NCI-H2081 (cell line): ENCODE measurements at places on chromosomes 5 and 9.

- DNase-seq = no peak
Observed at GRCh38 chr5:74415695-74416102, 224.8 kb downstream of the ENC1 start.

DNA sequence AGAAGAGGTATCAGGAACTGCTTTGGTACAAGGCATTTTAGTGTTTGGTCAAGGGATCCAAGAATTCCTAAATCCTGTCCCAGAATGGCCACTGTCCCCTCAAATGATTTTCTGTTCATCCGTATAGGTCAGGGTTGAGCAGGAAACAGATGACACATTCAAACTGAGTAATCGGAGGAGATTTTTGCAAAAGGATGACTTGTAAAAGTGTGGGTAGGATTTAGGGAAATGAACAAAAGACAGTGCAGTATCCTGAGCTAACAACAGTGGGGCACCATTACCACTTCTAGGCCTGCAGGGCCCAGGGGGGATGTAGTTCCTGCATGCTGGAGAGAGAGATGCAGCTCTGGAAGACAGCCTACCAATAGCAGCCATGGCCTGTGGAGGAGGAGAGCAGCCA, 290.1 kb downstream of the ZSWIM6 start:
- DNase-seq = no peak

DNA sequence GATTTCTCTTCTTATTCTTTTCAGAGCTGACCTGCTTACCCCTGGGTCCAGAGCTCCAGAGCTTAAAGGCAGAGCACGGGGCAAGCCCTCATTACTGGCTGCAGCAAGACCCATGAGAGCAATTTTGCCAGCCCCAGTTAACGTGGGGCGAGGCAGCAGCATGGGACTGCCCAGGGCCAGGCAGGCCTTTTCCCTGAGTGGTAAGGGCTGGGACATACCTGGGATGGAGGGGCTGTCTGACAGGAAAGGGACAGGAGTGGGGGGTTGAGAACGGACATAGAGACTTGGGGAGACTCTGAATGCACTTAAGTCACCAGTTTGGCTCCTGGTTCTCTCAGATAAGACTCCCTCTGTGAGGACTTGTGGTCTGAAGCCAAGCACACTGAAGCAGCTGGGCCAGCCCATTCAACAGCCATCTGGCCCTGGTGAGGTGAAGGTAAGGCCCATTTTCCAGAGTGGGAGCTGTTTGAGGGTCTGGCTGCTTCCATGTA, 26.2 kb downstream of the HMGXB3 start:
- no peak for DNase-seq

DNA sequence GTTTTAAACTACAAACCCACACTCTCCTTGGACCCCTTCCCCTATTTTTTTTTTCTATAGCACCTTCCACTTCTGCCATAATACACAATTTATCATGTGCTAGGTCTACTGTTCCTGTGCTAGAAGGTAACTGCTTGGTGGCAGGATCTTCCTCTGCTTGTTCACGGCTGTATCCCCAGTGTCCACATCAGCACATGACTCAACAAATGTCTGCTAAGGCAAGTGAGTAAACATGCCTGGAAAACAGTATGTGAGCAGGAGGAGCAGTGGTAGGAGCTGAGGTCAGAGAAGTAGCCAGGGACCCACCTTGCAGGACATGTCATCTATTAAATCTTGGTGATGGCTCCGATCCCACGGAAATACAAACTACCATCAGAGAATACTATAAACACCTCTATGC, 79.4 kb downstream of the AUH start:
- DNase-seq = no peak

DNA sequence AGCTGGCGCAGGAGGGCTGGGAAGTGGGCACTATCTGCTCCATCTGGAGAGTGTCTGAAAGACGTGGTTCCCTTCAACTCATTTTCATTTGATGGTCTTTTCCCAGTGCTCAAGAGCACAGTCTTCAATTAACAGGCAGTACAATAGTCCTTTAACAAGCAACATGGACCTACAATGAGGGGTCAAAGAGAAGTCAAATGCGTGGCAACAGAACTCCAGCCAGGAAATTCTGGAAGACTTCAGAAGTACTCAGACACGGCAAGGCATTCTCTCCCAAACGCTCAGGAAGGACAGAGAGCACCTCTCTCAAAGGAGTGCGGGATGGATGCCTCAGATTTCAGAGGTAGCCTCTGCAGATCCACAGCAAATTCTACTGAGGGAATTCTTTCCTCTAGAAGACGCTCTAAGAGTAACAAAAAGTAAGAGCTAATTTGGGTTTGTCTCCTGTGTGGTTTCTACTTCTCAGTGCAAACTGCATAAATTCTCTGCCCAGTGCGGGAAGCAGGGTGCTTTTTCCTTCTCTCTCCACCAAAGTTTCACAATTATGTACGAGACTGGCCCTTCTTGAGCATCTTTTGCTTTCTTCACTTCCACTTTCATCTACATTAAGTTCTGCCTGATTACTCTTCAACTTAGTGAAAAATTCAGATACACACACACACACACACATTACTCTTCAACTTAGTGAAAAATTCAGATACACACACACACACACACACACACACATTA, 56.4 kb downstream of the LHFPL2 start:
- no peak for DNase-seq

GRCh38 chr9:129496473-129497004, 124.4 kb downstream of the C9orf50 start:
- peak; percentile 91 for DNase-seq

DNA sequence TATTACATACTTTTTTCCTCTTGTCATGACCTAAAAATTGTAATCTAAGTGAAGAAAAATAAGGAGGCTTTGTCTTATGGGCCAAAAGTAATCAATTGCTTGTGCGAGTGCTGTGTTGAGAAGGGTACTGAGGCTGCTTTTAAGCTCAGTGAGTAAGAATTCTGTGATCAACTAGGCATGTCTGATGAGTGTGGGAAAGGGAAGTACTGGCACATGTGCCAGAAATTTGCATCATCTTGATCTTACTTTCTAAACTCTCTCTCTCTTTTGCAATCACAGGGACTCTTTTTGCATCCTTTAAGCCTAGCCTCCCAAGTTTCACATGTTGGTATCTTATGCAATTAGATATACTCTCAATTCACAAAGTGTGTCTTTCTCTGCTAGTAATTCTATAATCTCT, 329.9 kb downstream of the KIF4B start:
- DNase-seq = no peak

GRCh38 chr9:109496841-109497225, 1.3 kb downstream of the PTPN3 start:
- DNase-seq = no peak

DNA sequence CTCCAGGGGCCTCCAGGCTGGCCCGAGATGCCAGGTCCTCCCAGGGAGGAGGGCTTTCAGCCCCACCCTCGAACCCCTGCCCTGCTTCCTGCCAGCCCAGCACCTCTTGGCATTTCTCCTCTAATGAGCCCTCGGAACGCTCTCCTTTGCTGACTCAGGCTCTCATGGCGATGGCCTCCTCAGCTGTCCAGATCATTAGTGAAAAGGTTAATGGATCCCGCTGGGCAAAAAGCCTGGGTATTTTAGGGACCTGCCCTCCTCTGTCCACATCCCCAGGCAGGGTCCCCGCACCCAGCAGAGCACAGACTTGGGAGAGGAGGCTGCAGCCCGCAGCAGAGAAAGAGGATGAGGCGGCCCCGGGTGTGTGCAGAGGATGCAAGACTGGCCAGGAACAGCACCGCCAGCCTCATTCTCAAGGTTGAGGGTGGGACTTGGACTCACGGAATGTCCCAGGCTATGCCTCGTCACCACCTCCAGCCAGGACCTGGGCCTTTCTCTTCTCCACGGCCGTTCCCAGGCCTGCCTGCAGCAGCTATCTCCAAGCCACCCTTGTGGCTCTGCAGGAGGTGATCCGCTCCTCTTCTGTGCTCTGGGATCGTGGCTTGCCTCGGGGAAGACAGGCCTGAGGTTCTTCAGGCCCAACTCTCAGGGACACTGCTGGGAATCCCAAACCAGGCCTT, 23.0 kb upstream of the ADAMTS2 start:
- DNase-seq = no peak

DNA sequence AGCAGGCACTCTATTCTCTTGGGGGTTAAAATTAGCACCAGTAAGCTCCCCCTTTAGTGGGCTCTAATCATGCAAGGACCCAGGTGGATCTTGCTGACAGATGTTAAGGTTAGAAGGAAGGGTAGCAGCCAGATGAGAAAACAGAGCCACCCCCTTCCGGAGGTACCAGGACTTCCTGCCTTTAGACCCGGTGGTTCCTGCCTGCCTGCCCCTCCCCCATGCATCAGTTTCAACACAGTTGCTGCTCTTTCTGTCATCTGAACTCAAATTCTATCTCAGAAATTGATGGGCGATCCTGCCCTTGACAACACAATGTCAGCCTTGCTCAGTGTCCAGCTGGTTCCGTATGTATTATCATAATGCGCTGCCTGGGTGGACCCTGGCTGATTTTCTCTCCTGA, 287.3 kb downstream of the EBF1 start:
- DNase-seq = no peak

DNA sequence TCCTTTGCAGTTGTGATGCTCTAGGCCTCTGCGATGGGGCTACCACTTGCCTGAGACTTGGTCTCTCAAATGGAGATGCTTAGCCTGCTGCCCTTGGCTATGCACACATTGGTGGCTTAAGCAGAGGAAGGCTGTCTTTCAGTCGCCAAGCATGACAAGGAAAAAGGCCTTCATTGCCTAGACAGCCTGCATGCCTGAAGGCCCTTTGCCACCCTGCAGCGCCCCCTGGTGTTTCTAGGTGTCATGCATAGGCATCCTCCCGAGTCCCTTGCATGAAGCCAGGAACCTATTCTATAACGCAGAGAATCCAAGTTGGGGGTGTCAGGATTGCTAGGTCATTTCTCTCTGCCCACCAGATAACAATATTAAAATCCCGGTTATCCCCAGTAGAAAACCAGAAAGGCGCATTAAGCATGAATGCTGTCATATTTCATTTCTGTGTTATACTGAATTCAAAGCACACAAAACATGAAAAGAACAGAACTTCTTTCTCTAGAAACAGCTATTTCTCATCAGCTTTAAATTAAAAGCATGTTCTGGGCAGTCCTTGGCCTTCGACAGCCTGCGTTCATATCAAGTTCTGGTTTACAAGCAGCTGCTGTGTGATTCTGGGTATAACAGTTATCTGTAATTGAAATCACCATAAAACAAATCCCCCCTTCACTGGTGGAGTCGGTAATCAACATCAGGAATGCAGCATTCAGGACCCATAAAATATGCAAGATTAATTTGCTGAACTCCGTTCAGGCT, 59.7 kb upstream of the TRPC7 start:
- peak; percentile 55 for DNase-seq

- no peak for DNase-seq
Observed at GRCh38 chr5:63743096-63743798, 219.0 kb downstream of the HTR1A start.

DNA sequence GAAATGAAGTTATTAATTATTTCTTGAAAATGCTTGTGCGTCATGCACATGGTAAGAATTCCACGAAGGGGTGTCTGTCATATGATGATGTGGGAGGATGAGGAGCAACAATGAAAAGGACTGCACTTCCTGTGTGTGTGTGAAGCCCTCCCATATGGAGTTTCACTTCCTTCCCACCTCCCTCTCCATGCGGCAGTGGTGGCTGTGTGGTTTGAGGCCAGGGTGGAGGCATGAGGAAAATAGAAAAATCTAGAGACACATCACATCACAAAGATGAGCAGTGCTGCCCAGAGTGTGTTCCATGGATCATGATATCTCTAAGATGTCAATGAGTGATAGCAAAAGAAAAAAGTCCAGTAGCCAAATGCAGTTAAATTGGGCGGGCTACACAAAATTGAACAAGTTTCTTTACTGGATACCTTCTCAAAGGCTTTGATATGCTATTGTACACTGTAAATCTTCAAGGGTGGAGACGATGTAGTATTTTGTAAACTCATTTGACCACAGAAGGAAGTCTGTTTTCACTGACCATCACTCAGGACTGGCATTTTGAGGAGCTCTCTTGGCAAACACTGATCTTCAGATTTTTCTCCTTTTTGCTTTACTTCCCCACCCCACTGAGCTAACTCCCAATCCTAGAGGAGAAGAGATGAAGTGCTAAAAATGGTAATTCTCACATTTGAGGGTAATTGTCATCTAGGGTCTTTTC, 55.7 kb upstream of the EQTN start:
- DNase-seq = no peak

- no peak for DNase-seq
Observed at GRCh38 chr5:154541553-154541952, 63.5 kb upstream of the HAND1 start.

DNA sequence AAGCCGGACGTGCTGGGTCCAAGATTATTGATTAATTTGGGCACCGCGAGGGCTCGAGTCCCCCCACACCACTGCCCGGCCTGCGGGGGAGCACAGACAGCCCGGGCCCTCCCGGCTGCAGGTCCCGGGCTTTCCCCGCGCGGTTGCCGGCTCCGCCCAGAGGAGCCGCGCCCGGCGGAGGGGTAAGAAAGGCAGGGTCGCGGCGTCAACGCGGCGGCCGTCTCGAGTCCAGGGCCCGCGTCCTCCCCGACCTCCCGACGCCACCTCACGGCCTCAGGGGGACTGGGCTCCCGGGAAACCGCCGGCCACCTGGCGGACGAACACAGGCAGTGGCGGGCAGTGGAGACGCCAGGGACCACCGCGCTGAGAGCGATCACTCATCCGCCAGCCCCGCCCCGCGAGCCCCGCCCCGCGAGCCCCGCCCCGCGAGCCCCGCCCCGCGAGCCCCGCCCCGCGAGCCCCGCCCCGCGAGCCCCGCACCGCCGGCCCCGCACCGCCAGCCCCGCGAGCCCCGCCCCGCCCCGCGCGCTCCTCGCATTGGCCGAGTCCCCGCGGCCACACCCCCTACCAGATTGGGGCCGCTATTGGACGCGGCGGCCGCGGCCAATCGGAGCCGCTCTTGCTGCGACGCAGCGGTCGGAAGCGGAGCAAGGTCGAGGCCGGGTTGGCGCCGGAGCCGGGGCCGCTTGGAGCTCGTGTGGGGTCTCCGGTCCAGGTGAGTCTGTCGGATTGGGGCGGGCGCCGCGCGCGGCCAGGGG, at the start of gene MRPL41:
MRPL41 (plus strand) TSS at position 616 of the 758 bp plus-strand sequence. CDS start 203 bp downstream, outside the sequence.
- peak; percentile 90 for DNase-seq

GRCh38 chr5:120609570-120609969, 145.5 kb downstream of the PRR16 start:
- DNase-seq = no peak

- DNase-seq = no peak
Observed at GRCh38 chr9:70504834-70505233, 90.4 kb upstream of the KLF9 start.

- no peak for DNase-seq
Observed at GRCh38 chr5:90390928-90391327, 18.6 kb downstream of the CETN3 start.

DNA sequence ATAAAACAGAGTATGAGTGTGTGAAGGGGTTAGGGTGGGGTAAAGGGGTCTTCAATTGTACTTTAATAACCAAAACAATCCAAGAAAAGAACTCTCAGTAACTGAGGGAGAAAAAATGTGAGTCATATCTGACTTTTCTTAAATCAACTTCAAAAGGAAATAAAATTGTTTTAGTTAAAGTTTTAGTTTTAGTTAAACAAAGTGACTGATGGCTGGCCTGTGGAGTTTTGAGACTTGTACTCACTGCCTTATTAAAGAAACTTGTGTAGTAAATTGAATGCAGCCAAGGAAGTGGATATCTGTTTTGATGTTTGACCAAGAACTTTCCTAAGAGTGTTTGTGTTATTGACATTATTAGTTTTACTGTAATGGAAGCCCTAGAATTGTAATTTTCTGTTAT, 2032.6 kb downstream of the MAT2B start:
- no peak for DNase-seq

GRCh38 chr5:170366276-170366675, 22.9 kb downstream of the KCNMB1 start:
- no peak for DNase-seq
